Osteoblast (primary cell): ENCODE measurements at places on chromosomes 16 and 17.
A peak's percentile ranks its signal among the peaks of the same experiment; 100 is the strongest.

GRCh38 chr16:85393674-85394451 lies 219.3 kb upstream of the GSE1 start:
- DNase-seq: peak; percentile 92

GRCh38 chr17:65366102-65366844 lies 195.2 kb downstream of the AXIN2 start:
- no peak for DNase-seq

DNA sequence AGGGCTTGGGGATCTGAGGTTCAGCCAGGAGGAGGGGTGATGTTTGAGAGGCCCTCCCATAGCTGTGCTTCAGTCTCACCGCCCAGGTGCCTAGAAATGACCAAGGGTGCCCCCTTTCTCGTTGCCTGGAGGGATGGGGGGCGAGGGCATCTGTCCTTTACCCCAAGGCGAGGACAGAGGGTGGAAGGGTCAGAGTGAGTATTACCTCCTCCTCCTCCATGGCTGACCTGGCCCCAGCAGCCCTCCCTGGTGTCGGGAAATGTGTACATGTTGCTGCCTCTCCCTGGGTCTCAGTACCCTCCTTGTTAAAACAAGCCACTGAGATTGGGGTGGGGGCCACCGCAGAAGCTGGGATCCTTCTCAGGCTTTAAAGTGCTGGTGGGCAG lies 2.4 kb downstream of the NECAB2 start:
- DNase-seq: peak; percentile 74

DNA sequence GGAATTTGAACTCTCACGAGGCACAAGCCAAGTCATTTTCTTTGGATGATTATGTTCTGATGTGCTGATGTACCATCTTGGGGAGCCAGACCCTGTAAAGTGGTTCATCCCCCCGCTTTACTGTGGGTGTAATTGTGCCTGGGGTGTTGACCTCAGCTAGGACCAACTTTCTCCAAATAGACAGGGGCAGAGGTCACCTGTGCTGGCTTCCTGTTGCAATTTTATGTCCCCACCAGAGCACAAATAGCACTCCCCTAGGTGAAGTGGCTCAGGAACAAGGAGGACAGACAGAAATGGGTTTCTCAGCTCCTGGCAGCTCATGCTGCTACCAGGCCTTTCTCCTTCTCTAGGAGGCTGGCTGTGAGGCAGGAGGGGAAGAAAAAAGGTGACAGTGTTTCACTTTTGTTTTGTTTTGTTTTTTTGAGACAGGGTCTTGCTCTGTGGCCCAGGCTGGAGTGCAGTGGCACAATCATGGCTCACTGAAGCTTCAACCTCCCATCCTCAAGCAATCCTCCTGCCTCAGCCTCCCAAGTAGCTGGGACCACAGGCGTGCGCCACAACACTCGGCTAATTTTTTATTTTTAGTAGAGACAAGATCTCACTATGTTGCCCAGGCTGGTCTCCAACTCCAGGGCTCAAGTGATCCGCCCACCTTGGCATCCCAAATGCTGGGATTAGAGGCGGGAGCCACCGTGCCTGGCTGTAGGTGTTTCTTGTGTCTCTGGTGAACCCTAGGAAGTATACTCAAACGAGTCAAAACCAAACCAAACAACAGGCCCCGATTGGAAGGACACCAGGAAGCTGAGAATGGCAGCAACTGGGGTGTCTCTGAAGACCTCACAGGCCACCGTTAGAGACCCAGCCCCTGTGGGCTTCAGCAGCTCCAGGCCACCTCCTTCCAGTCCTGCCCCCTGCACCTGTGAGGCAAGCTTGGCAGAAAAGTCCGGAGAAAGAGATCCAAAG lies 32.5 kb upstream of the WFIKKN2 start:
- DNase-seq: no peak

- DNase-seq: no peak
Measured at GRCh38 chr17:61354895-61355874, 44.5 kb upstream of the TBX2 start.

DNA sequence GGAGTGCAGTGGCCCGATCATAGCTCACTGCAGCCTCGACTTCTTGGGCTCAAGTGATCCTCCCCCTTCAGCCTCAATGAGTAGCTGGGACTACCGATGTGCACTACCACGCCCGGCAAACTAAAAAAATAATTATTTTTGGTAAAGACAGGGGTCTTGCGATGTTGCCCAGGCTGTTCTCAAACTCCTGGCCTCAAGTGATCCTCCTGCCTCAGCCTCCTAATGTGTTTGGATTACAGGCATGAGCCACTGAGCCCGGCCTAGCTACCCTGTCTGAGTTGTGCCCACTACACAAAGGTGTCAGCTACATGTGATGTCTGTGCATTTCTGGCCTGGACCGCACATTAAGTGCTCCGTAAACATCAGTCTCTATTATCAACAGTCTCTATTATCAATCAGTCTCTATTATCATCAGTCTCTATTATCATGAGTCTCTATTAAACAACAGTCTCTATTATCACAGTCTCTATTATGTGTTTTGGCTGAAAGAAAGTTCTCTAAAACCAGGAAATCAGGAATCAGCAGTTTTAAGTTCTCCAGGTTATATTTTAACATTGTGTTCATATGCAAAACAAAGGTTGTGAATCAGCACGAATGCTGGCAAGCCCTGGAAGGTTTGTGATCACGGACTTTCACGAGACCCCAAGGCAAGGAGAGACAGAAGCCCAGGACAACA lies 721 bp upstream of the WWOX start:
- no peak for DNase-seq

DNA sequence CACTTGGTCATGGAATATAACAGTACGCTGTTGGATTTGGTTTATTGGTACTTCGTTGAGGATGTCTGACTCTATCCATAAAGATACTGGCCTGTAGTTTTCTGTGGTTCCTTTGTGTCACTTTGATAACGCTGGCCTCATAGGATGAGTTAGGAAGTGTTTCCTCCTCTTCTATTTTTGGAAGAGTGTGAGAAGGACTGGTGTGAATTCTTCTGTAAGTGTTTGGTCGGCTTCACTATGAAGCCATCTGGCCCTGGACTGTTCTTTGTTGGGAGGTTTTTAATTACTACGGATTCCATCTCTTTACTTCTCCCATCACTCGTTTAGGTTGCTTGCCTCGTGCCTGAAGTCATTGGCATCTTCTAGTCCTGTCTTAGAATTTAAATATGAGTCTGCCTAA lies 117.3 kb downstream of the OR1D5 start:
- no peak for DNase-seq

GRCh38 chr17:60224064-60224463 lies 74.3 kb downstream of the CA4 start:
- no peak for DNase-seq

DNA sequence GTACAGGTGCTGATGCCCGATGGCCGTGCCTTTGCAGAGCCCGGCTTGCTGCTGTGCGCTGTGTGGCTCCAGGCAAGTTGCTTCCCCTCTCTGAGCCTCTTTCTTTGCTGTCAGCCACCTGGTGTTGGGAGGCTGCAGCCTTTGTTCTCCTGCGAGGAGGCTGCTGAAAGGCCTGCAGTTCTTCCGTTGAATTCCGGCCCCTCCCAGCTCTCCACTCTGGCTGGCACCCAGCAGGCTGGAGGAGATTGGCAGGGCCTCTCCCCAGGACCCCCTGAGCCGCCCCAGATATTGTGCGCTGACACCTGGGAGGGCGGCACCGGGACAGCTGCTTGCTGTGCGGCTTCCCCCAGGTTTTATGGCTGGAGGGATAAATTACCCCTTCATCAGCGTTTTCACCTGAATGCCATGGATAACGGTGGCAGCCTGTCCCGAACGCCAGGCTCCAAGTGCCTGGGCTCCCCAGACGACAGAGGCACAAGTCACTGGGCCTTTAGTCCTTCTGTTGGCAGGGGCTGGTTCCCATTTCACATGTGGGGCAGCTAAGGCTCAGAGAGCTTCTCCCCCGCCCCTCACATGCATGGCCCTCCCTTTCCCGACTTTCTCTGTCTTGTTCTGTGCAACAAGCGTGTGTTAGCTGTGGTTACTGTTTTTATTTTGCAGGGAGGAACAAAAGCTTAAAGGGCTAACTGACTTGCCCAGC lies 35.1 kb upstream of the GSE1 start:
- no peak for DNase-seq

DNA sequence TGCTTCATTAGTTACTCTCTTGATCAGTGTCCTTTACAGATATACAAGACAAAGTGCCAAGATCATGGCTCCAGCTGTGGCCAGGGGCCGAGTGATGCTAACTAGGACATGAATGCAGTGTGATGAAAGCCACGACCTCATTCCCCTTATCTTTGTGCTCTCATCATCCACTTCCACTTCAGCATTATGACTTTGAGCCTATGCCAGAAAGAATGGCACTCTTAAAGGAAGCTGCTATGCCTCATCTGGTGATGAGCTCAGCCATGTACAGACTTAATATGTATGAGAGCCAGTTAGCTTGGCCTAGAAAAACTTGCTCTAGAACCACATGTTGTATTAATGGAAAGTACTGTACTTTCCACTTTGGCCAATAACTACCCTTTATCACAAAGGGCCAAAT lies 179.1 kb downstream of the TOX3 start:
- DNase-seq: no peak

GRCh38 chr17:79720705-79721292 lies 9.9 kb upstream of the ENPP7 start:
- no peak for DNase-seq

DNA sequence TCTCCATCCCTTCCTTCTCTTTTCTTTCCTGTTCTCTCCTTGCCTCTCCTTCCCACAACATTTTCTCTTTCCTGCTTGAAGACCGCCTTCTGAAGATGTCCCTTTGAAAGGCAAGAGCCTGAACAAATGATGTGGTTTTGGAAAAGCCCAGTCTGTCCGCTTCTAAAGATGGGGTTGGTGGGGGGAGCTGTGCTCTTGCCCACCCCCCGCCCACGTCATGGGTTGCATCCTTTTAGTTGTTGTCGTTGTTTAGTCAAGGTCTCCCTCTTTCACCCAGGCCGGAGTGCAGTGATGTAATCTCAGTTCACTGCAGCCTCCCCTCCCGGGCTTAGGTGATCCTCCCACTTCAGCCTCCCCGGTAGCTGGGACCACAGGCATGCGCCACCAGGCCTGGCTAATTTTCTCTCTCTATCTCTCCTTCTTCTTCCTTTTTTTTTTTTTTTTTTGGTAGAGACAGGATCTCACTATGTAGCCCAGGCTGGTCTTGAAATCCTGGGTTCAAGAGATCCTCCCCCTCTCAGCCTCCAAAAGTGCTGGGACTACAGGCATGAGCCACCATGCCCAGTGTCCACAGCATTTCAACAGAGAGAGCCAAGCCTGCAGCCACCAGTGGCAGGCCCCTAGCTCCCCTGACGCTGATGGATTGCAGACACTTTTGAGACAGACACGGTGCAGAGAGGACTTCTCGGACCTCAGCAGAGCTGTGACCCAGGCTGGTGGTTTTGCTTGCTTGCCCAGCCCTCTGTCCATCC lies 26.0 kb upstream of the CIBAR2 start:
- peak; percentile 35 for DNase-seq

DNA sequence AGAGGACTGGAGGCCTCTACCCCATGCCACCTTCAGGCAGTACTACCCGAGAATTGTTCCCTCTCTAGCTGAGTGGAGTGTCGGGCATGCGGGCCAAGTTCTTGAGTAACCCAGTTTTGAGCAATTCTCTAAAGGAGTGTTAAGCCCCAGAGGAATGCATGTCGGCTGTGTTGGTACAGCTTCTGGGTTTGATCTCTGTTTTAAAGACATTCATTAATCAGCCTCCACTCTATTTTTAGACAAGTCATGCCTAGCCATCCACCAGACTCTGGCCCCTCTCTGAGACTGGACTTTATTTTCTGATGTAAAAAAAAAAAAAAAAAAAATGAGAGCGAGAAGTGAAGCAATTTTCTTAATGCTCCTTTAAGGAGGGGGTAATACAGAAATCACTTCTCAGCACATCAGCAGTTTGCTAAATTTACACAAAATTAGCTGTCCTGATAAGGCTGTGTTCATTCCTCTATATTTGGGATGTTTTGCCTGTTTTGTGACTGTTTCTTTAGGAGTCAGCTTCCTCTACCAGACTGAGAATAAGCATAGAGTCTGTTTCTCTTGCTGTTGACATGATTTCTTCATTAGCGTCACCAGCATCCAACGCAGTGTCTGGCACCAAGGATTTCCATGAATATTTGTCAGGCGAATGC lies 88.7 kb downstream of the AXIN2 start:
- DNase-seq: peak; percentile 73

DNA sequence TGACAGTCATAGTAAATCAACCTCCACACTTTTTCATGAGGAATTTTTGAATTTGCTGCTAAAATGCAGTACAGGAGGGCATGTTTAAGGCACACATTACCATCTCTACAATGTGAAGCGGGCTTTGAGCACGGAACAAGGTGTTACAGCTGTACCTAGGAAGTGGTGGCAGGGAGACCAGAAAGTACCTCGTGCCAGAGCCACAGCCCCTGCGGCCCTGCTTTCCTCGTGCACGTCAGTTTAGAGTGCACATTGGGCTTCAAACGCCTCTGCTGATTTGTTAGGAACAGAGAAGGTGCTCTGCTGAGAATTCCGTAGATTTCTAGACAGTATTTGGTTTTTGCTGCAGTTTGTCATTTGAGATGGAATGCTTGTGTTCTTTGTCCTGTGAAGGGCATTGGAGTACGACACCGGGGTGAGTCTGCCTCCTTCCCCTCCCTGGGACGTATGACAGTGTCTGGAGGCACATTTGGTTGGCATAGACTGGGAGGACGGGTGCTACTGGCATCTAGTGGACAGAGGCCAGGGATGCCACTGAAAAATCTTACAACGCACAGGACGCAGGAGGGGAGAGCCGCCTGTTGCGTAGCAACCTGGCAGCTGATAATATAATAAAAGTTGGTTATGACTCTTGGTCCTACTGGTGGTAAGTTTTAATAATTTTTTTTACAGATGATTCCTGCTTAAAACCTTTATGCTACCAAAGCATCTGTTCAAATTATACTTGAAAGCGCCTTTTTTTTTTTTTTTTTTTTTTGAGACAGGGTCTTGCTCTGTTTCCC lies 9.1 kb downstream of the FOXK2 start:
- DNase-seq: peak; percentile 85

DNA sequence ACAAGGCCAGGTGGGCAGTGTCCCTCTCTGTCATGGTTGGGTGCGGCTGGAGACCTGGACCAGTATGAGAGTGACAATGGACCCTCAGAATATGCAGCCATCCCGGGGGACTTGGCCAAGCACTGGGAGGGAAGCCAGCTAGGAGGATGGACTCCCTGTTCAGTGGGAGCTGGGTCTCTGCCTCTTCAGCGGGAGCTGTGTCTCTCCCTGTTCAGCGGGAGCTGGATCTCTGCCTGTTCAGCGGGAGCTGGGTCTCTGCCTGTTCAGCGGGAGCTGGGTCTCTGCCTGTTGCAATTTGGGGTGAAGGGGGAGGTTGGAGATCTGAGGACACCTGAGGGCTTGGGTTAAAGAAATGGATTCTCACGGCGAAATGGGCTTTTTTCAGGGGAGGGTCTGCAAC lies 3.8 kb upstream of the PRSS33 start:
- DNase-seq: peak; percentile 56

- no peak for DNase-seq
Measured at GRCh38 chr16:85347213-85347591, 234.9 kb upstream of the CIBAR2 start.
